Activated CD4-positive, alpha-beta T cell treated with anti-CD3 and anti-CD28 coated beads, Interleukin-2, amount 10 ng/mL, durations not matched to agents 7 days and 5 days (primary cell): ENCODE measurements at places on chromosomes 5 and 9.
A peak's percentile ranks its signal among the peaks of the same experiment; 100 is the strongest.

DNA sequence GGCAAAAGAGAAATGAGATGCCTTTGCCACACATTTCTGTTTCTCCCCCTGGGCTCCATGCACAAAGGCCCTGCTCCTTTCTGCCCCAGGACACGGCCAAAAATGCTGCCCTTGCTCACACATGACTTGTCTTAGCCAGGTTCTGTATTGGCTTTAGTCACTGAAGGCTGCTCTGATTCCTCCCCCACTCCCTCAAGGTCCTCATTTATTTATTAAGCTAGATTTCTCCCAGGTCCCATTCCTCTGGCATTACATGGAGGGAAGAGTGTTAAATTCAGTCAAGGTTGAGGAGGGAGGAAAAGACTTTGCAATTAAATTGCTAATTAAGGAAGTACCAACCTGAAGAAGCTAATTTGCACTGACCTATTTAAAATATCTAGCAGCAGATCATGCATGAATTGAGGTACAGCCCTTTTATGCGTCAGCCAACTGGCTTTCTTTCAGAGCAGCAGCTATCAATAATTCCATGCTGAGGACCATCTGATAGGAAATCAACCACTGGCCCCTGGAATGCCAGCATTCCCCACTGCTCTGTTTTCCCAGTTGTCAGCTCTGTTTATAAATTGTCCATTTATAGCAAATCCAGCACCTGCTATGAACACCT lies 81.2 kb upstream of the MAP3K1 start:
- H3K36me3 ChIP-seq: peaks cover 24% of the 10 kb centered on the region
- peaks cover 43% of the 10 kb centered on the region for H3K4me1 ChIP-seq
- no peak overlapping the region for H3K4me3 ChIP-seq
- no peak overlapping the region for H3K27ac ChIP-seq

- H3K4me1 ChIP-seq: peaks cover 8% of the 10 kb centered on the region
- no peaks in the 10 kb centered on the region for H3K27me3 ChIP-seq
- H3K27ac ChIP-seq: no peak overlapping the region
- DNase-seq: no peak
- H3K36me3 ChIP-seq: peaks cover 75% of the 10 kb centered on the region
- H3K4me3 ChIP-seq: no peak overlapping the region
Observed at GRCh38 chr5:169706758-169707450, 69.8 kb downstream of the DOCK2 start.

DNA sequence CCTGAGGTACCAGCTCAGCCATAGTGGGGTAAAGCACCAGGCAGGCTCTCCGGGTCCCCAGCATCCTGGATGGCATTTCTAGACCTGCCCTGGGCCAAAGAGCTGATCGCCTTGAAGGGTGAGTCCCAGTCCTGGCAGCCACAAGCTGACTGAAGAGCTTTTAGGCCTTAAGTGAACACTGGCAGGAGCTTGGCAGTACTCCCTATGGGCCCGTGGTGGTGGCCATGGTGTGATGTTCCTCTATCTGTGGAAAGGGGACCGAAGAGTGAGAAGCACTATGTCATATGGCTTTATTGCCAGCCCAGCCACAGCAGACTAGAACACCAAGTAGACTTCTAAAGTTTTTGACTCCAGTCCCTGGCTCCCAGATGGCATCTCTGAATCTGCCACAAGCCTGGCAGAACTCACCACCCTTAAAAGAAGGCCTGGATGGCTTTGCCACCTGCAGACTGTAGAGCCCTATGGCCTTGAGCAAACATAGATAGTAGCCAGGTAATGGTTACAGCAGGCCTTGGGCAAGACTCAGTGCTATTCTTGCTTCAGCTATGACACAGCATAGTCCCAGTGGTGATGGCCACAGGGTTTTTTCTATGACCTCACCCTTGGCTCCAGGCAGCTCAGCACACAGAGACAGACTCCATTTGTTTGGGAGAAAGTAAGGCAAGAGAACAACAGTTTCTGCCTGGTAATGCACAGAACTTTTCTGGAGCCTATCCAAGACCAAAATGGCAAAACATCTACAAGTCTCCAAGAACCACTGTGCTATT lies 801.5 kb upstream of the DMAC1 start:
- no peaks in the 10 kb centered on the region for H3K36me3 ChIP-seq
- DNase-seq: no peak
- H3K4me1 ChIP-seq: no peaks in the 10 kb centered on the region
- H3K27ac ChIP-seq: no peak overlapping the region

- H3K4me3 ChIP-seq: no peak overlapping the region
- H3K4me1 ChIP-seq: no peaks in the 10 kb centered on the region
- DNase-seq: no peak
- H3K27me3 ChIP-seq: peaks cover 2% of the 10 kb centered on the region
- no peaks in the 10 kb centered on the region for H3K36me3 ChIP-seq
- no peak overlapping the region for H3K27ac ChIP-seq
Observed at GRCh38 chr5:126542441-126542840, 52.6 kb downstream of the ALDH7A1 start.

DNA sequence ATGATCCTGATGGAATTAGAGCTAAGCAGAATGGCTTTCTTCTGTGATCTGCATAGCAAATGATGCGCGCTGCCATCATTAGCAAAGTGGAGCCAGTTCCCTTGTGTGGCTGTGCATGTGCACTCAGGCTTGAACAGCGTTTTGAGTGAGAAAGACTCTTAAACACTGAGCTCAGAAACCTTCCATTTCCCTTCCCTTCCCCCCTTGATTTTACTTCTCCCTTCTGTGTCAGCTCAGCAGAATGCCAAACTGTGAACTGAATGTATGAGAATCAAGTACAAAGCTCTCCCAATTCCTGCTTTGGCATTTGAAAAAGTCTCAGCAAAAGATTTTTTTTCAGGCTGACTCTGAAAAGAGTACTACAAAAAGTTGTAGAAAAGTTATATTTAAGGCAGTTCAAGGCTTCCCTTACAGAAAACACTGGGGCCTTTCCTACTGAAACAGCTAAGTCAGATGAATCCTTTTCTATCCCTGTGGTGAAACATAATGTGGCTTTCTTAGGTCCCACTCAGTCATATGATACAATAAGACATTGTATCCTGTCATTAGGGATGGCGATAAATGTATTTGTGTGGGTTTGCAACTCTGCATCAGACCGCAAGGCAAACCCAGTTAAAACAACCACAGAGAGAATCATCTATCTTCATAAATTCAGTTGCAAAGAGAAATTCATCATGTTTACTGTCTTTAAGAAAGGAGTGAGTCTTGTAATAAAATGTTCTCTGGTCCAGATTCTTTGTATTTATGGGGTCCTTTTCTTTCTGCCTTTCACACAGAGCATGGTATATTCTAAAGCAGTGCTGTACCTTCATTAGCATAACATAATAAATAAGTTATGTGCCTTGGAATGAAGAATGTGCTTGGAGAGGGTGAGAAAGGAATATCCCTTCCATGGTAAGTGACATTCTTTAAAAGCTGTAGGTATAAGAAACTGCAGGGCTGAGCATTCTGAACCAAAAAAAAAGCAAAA lies 222.6 kb downstream of the CAAP1 start:
- H3K4me1 ChIP-seq: no peaks in the 10 kb centered on the region
- H3K36me3 ChIP-seq: no peaks in the 10 kb centered on the region
- no peak overlapping the region for H3K4me3 ChIP-seq
- peaks cover 3% of the 10 kb centered on the region for H3K27me3 ChIP-seq
- DNase-seq: no peak

DNA sequence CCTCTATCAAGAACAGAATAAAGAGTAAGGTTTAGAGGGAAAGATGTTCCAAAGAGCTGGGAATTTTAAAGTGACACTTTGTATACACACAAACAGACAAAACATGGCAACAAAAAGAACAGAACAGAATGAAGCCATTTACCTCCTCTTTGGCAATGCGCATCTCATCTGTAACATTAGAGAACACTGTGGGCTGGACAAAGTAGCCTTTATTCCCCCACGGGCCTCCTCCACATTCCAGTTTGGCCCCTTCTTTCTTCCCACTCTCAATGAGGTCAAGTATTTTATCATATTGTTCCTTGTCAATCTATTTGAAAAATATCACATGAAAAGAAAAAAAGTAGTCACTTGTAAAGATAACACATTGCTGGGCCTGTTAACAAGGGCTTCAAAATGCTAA lies 41.0 kb downstream of the ALDH1A1 start:
- no peak overlapping the region for H3K4me3 ChIP-seq
- H3K36me3 ChIP-seq: no peaks in the 10 kb centered on the region
- H3K4me1 ChIP-seq: no peaks in the 10 kb centered on the region

DNA sequence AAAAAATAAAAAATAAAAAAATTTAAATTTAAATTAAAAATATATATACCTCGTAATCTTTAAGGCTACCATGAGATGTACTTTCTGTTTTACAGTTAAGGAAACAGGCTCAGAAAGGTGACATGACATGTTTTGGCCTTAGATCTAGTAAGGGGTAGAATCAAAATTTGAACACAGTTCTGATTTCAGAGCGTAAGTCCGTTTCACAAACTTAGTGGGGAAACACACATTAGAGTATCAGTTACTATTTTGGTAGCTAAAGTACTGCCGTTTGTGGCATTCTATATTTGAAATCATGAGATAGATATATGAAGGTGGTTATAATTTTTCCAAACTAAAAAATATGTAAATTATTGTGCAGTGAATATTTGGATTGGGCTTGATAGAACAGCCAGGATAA lies 186.2 kb downstream of the DENND1A start:
- no peaks in the 10 kb centered on the region for H3K36me3 ChIP-seq
- H3K27me3 ChIP-seq: no peaks in the 10 kb centered on the region
- H3K27ac ChIP-seq: no peak overlapping the region

DNA sequence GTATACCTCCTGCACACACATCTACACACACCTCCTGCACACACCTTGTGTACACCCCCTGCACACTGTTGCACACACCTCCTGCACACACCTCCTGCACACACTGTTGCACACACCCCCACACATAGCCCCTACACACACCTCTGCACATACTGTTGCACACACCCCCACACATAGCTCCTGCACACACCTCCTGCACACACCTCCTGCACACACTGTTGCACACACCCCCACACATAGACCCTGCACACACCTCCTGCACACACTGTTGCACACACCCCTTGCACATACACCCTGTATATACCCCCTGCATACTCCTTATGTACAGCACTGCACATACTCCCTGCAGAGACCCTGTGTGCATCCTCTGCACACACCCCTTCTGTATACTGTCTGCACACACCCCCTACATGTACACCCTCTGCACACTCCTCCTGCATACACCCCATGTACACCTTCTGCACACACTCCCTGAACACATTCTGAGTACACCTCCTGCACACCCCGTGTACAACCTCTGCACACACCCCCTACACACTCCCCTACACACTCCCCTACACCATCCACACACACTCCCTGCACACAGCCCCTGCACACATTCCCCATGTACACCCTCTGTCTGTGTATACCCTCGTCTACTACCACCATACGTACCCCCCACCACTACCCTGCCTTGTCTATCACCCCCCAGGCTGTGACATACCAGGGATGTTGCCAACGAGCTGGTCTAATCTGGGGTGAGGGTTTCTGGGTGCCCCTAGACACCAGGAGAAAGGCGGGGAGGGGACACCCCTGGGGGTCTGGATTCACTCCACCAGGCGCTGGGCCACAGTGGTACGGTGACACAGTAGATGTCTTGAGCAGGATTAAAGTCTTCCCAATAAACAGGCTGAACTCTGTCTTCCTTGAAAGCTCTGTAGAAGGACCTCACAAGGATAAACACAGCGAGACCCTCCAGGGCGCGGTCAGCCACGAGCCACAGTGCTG lies 1.1 kb upstream of the CEP72 start:
- peak overlapping the region; percentile 62 for H3K27ac ChIP-seq
- no peaks in the 10 kb centered on the region for H3K27me3 ChIP-seq
- H3K4me3 ChIP-seq: peak overlapping the region; percentile 79
- peaks cover 20% of the 10 kb centered on the region for H3K36me3 ChIP-seq
- DNase-seq: no peak

DNA sequence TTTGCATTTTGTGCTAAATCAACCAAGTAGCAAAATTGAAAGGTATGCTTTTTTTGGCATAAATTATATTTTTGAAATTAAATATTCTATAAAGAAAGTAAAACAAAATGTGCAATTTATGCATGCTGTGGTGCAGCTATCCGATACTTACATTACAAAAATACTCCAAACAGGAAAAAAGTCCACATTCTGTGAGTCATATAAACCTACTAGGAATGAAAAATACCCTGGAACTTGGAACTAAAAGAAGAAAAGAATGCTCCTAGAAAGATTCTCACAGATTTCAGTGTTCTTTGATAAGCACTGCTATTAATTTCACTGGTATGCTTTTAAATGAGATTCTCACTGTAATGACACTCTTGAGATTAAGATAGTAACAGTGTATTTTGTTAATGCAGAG lies 92.6 kb downstream of the OSMR start:
- no peak overlapping the region for H3K27ac ChIP-seq
- no peaks in the 10 kb centered on the region for H3K27me3 ChIP-seq
- no peak overlapping the region for H3K4me3 ChIP-seq
- peaks cover 35% of the 10 kb centered on the region for H3K36me3 ChIP-seq
- peaks cover 1% of the 10 kb centered on the region for H3K4me1 ChIP-seq
- DNase-seq: no peak

GRCh38 chr5:141966275-141966962 lies 2.5 kb upstream of the RNF14 start:
- H3K4me3 ChIP-seq: no peak overlapping the region
- peaks cover 7% of the 10 kb centered on the region for H3K36me3 ChIP-seq
- H3K4me1 ChIP-seq: peaks cover 37% of the 10 kb centered on the region
- no peak for DNase-seq
- no peaks in the 10 kb centered on the region for H3K27me3 ChIP-seq
- H3K27ac ChIP-seq: no peak overlapping the region

DNA sequence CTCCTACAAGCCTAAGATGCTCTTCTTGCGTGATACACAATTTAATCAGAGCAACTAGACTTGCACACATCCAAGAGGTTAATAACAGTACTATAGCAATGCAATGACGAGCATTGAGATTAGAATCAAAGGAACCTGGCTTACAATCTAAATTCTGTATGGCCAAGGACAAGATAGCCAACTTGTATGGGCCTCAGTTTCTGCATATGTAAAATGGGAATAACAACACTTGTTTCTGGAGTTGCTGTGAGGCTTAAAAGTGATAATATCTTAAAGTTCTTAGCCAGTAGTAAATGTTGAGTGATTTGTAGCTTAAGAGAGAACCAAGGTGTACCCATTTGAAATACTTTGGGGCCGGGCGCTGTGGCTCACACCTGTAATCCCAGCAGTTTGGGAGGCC lies 2.2 kb upstream of the PUM3 start:
- no peaks in the 10 kb centered on the region for H3K27me3 ChIP-seq
- H3K27ac ChIP-seq: no peak overlapping the region
- no peak overlapping the region for H3K4me3 ChIP-seq
- no peak for DNase-seq
- no peaks in the 10 kb centered on the region for H3K36me3 ChIP-seq

DNA sequence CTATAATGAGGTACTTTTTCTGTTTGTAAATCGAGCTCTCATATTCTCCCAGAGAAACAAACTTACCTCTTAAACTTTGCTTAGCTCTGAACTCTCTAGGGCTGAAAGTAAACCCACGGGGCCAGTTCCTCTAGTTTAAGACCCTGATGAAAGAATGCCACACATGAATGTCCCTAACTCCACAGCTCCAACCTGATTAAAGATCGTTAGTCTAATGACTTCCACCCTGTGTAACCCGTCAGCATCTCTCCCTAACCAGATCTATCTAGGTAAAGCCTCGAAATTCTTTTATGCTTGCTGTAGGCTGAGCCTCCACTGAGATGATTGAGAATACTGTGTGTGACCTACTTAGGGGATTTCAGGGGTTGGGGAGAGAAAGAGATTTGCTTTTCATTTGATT lies 27.0 kb downstream of the ADRA1B start:
- no peak overlapping the region for H3K4me3 ChIP-seq
- DNase-seq: no peak
- H3K27me3 ChIP-seq: peaks cover 10% of the 10 kb centered on the region
- no peaks in the 10 kb centered on the region for H3K36me3 ChIP-seq
- no peak overlapping the region for H3K27ac ChIP-seq

- H3K27me3 ChIP-seq: peaks cover 9% of the 10 kb centered on the region
- H3K36me3 ChIP-seq: no peaks in the 10 kb centered on the region
- H3K27ac ChIP-seq: no peak overlapping the region
- DNase-seq: no peak
- H3K4me1 ChIP-seq: no peaks in the 10 kb centered on the region
Observed at GRCh38 chr5:134242146-134242545, 16.3 kb upstream of the PPP2CA start.
